Stimulated activated CD4-positive, alpha-beta T cell treated with anti-CD3 and anti-CD28 coated beads, Interleukin-4, amount 100 ng/mL, for 1 hour (primary cell): ENCODE measurements at places on chromosomes 6 and 20.
A peak's percentile ranks its signal among the peaks of the same experiment; 100 is the strongest.

GRCh38 chr6:158879180-158879579 is 60.0 kb upstream of the EZR start:
- no peak for DNase-seq

DNA sequence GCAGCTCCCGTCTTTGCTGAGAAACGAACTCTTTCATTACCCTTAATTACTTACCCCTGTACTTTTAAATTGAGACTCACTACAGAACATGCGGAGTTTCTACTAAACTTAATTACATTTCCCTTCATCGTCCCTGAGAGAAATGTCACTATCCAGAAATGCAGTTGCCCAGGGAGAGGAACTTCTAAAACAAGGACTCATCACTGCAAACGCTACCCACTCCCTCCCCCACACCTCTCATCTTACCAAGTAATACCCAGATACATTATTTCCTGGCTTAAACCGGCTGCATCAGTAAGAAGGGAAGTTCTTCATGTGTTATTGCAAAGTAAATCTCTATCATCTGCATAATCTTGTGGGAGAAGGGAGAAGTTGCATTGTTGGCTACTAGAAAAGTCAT is 138.3 kb downstream of the IPCEF1 start:
- DNase-seq, result peak; percentile 21

GRCh38 chr6:53944543-53944942 is 149.7 kb downstream of the LRRC1 start:
- no peak for DNase-seq

DNA sequence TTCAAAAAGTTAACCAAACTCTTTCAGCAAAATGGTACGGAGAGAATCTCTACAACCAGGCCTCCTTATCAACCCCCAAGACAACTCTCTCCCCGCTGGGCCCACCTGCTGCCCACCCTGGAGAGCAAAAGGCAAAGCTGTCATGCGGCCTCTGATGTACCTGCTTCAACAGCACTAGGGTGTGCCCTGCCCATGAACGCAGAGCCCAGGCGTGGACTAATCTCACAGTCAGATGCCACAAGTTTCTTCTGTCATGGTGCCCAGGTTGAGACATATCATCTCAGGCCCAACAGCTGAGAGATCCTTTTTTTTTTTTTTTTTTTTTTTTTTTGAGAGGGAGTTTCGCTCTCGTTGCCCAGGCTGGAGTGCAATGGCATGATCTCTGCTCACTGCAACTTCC is 26.3 kb downstream of the SLC2A4RG start:
- DNase-seq, result no peak

GRCh38 chr6:12404651-12405050 is 114.5 kb downstream of the EDN1 start:
- no peak for DNase-seq

GRCh38 chr6:118494091-118494490 is 54.0 kb upstream of the PLN start:
- no peak for DNase-seq

DNA sequence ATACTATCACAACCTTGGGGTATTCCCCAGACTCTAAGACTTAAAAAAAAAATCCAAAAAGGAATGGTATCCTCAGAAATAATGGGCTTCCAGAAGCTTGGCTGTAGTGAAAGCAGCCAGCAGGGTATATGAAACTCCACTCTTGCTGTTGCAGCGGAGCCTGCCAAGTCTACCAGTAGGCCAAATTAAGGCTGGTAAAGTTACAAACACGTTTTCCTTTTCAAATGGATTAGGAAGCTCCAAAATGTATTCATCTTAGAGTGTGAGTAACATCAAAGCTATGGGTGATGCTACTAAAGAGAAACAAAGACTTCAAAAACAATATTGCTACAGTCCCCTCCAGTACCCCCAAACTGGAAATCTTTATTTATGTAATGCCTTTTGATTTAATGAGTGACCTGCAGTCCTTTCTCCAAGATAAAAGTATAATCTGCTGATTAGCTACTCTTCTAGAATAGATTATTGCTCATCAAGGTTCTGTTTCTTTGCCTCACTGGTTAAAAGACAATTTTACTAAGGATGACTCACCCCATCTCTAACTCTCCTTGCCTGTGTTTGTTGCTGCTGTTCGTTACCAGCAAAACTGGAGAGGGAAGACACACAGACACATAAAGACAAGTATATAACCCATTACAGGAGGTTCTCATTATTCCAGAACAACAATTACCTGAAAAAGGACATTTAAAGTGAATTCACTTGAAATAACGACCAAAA is 84.9 kb downstream of the BTBD9 start:
- no peak for DNase-seq

DNA sequence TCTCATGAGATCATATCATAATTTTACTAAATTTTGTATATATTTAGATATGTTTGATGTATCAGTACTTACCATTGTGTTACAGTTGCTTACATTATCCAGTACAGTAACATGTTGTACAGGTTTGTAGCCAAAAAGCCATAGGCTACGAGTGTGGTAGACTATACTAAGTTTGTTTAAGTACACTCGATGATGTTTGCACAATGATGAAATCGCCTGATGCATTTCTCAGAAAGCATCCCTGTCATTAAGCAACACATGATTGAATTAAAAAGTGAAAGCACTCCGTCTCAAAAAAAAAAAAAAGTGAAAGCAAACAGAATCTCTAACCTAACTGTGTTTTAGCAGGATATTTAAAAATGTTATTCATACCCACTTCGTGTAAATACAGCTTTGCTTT is 104.9 kb upstream of the TFAP2D start:
- DNase-seq, result no peak

GRCh38 chr20:4260102-4260501 is 244.7 kb upstream of the RNF24 start:
- no peak for DNase-seq

GRCh38 chr20:43974695-43975094 is 60.0 kb downstream of the TOX2 start:
- no peak for DNase-seq

GRCh38 chr20:20491110-20491783 is 123.3 kb downstream of the INSM1 start:
- DNase-seq, result no peak

DNA sequence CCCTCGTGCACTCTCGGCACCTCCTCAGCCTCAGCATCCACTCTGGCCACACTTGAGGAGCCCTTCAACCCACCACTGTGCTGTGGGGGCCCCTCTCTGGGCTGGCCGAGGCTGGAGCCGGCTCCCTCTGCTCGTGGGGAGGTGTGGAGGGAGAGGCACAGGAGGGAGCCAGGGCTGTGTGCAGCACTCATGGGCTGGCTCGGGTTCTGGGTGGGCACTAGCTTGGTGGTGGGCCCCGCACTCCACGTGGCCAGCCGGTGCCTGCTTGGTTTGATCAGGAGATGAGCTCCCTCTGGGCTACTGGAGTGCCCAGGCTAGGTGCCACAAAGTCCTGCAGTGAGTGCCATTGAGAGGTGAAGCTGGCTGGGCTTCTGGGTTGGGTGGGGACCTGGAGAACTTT is 949.4 kb upstream of the GJE1 start:
- no peak for DNase-seq

GRCh38 chr20:16601047-16601446 is 27.8 kb upstream of the KIF16B start:
- DNase-seq, result no peak

- DNase-seq, result no peak
Observed at GRCh38 chr20:61960836-61961235, 104.8 kb downstream of the TAF4 start.

GRCh38 chr6:107633680-107634323 is 143.9 kb downstream of the SOBP start:
- no peak for DNase-seq

DNA sequence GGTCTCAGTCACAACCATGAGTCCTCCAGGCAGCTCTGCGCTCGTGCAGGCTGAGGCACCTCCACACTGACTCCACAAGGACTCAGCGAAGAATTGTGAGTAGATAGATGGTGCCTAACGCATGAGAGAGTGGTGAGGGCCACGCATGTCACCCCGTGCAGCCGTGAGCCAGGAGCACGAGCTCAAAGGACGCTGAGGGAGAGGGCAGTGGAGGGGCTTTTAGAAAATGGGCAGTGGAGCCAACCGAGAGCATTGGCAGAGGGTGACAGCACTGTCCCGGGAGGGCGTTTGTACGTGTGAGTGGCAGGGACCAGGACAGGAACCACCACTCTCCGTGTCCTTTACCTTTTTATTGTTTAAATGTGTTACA is 105.6 kb downstream of the PSMB1 start:
- DNase-seq, result no peak

DNA sequence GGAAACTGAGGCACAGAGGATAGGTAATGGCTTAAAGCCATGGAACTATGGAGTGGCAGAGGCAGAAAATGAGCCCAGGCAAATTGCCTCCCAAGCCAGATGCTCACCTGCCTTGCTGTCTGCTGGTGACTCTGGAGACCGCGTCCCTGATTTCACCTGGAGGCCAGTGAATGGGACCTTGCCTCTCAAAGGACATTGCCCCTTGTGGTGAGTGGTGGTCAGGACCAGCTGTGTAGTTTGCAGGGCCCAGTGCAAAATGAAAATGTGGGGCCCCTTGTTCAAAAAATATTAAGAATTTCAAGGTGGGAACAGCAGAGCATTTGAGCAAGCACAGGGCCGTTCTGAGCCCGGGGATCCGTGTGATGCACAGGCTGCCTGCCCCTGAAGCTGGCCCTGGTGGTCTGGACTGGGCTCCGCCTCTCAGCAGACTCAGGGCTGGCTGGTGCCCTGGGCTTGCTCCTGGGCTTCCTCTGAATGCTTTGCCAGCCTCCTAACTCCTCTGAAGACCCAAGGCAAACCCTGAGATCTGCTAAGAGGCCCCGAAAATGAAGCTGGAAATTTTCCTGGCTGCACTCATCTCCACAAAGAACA is 19.8 kb upstream of the KCNG1 start:
- no peak for DNase-seq
